ENCODE measurements at places on chromosomes 1 and 21.

GRCh38 chr21:25179116-25179515 lies 428.2 kb downstream of the MRPL39 start:
- no peak for DNase-seq

GRCh38 chr1:181347495-181348390 lies 135.6 kb upstream of the CACNA1E start:
- no peak for DNase-seq

GRCh38 chr1:1428174-1428573 lies 7.1 kb upstream of the ANKRD65 start:
- no peak for DNase-seq

DNA sequence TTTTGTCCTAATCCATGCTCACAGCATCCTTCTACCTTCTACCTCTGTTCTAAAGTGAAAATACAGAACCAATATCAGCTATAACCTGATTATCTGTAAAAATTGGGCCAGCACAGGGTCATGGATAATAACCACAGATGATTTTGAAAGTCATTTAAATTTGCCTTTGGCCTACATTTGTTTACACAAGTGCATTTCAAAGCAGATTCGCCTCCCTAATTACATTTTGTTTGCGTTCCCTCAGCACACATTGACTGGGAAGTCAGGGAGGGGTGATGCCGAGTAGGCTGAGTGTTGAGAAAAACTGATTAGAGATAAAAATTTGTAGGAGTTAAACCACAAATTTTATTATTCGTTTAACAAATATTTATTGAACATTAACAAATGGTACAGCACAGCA lies 19.2 kb upstream of the RGS8 start:
- DNase-seq = no peak

- no peak for DNase-seq
Observed at GRCh38 chr1:151565502-151566189, 25.5 kb downstream of the TUFT1 start.

DNA sequence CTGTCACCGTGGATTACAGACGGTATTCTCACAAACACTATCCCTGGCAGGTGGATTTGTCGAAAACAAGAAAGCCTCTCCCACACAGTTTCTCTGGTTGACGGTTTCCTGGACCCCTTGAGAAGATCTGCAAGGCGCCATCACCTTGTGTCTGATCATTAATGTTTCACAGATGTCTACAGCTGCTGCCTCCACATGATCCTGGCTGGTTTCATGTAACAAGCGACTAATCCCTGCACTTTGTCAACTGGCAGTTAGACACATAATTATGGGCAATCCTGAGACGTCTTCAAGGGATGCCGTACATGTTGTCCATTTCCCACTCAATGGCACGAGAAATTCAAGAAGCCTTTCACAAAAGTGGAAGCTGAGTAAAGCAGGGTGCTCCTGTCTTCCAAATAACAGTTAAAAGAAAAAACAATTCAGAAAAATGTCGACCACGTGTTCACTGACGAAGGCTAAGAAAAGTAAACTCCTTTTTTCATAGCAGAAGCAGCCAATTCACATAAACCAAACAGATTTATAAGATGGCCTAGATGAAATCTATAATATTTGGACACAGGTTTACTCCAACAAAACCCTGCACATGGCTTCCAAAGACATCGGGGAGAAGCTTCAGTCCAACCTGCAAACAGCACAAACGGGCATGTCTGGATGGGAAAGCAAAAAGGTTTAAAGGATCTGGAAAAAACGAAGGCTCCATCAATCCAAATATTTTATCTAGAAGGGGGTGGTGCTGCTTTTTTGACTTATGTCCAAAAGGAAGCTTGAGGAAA lies 52.2 kb downstream of the CAPZB start:
- no peak for DNase-seq

GRCh38 chr1:221783936-221784335 lies 42.0 kb upstream of the DUSP10 start:
- no peak for DNase-seq

- no peak for DNase-seq
Observed at GRCh38 chr1:2130871-2131289, 63.7 kb downstream of the FAAP20 start.

- no peak for DNase-seq
Observed at GRCh38 chr21:31490443-31490842, 146.4 kb upstream of the TIAM1 start.

DNA sequence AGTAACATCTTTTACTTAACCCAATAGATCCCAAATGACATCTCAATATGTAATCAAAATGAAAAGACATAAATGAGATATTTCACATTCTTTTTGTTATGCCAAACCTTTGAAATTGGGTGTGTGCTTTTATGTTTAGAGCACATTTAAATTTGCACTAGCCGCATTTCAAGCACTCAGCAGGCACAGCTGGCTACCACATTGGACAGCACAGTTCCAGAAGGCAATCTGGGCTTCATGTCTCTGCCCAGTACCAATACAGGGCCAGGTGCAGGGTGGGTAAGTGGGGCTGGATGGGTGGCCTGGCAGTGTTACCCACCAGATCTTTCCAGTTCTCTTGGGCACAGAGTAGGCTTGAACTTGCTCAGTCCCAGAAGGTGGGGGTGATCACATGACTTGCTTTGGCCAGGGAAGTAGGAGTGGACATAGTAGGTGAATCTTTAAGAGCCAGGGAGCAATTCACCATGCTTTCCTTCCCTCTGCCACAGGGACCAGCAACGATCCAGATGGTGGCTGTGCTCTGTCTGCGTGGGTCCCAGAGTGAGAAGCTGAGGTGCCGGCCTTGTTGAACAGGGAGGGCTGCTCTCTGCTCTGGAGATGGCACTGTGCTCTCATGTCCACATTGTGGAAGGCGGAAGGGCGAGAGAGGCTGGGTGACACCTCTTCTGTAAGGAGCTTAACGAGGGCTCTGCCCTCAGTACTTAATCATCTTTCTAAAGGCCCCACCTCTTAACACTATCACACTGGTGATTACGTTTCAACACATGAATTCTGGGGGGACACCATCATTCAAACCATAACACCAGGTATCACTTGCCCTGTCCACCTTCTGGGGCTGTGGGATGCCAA lies 261.4 kb downstream of the GRIK3 start:
- no peak for DNase-seq

DNA sequence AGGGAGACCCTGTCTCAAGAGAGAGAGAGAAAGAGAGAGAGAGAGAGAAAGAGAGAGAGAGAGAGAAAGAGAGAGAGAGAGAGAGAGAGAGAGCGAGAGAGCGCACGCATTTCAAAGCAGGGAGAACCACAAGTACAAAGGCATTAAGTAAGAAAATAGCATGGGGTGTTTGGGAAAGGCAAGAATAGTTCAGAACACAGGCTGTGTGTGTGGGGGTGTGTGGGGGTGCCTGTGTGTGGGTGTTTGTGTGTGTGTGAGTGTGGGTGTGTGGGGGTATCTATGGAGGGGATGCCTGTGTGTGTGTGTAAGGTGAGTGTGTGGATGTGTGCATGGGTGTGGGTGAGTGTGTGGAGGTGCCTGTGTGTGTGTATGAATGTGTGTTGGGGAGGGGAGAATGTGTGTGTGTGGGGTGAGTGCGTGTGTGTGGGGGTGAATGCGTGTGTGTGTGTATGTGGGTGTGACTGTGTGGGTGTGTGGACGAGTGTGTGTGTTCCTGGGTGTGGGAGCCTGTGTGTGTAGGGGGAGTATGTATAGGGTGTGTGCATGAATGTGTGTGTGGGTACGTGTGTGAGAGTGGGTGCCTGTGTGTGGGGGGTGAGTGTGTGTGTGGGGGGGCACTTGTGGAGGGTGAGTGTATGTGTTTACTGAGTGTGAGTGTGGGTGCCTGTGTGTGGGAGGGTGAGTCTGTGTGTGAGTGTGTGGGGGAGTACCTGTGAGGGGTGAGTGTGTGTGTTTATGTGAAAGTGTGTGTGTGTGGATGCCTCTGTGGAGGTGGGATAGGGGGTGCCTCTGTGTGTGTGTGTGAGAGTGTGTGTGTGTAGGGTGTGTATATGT lies 19.1 kb upstream of the HDAC1 start:
- no peak for DNase-seq

DNA sequence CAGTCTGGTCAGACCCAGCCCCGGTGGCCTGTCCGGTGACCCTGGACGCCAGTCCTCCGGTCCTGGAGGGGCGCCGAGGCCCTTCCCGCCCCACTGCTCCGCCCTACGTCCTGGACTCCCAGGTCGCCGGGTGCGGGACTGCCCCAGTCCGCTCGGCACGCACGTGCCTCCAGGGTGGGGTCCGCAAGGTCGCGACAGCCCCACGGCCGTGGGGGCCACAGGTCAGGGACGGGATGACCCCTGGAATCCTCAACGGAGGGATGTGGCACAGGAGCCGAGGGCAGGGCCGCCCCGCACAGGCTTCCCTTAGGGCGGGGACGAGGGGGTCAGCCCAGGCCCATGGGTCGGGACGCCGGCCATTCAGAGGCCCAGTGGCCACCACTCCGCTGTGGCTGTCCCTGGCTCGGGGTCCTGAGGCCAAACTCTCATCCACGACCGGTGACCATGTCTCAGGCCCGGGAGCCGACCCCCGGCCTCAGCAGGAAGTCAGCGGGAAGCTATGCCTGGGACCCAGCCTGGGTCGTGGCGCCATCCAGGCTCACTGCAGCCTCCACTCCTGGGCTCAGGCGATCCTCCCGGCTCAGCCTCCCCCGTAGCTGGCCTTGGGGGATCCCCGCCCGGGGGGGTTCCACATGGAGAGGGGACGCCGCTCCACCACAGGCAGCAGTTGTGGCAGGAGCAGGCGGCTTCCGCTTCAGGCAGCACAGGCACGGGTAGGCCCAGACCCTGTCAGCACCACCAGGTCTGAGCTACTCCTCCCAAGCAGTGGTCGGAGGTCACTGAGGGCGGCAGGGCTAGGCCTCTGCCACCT lies 599 bp upstream of the TMEM240 start:
- no peak for DNase-seq

Measured in kidney epithelial cell (primary cell).